ENCODE measurements at places on chromosomes 7 and 10.

- DNase-seq = no peak
Measured at GRCh38 chr7:152048051-152048450, 22.6 kb downstream of the GALNT11 start.

GRCh38 chr10:122348512-122348911 is 26.0 kb upstream of the PLEKHA1 start:
- no peak for DNase-seq

DNA sequence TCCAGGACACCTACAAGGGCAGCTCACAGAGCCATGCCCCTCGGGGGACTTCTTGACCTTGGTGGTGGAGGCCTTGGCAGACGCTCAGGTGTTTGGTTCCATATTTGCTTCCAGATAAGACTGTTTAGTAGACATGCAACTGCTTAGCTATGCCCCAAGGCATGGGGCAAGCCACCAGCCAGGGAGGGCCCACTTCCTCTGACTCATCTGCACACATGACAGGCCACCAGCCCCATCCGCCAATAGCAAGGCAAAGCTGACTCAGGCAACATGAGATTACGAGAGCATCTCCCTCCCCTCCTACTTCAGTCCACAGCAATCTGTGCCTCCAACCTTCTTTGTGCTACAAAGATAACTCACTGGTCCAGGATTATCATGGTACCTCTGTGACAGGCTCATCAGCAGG is 54.9 kb downstream of the KCNMA1 start:
- DNase-seq = no peak

- DNase-seq = no peak
Measured at GRCh38 chr10:62326176-62326575, 48.0 kb upstream of the ZNF365 start.

DNA sequence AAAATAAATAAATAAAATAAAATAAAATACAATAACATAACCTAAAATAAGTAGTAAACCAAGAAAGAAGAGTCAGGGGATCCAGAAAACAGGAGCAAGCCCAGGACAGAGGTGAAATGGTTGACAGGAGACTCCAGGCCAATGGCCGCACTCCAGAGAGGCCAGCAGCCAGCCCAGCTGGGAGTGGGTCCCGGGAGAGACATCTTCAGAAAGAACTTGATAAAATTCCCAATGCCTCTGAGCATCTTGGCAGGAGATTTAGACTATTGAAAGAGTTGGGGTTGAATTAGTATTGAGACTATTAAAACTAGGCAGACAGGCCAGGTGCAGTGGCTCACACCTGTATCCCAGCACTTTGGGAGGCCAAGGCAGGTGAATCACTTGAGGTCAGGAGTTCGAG is 62.6 kb downstream of the CLIP2 start:
- DNase-seq = no peak

Measured in stimulated activated CD4-positive, alpha-beta T cell treated with anti-CD3 and anti-CD28 coated beads, Interleukin-1b, Interleukin-23, amount 100 ng/mL, for 1 hour (primary cell).